ENCODE measurements at places on chromosomes 7 and 10.
A peak's percentile ranks its signal among the peaks of the same experiment; 100 is the strongest.

- no peak for DNase-seq
Observed at GRCh38 chr10:49632406-49633317, 18.8 kb downstream of the CHAT start.

DNA sequence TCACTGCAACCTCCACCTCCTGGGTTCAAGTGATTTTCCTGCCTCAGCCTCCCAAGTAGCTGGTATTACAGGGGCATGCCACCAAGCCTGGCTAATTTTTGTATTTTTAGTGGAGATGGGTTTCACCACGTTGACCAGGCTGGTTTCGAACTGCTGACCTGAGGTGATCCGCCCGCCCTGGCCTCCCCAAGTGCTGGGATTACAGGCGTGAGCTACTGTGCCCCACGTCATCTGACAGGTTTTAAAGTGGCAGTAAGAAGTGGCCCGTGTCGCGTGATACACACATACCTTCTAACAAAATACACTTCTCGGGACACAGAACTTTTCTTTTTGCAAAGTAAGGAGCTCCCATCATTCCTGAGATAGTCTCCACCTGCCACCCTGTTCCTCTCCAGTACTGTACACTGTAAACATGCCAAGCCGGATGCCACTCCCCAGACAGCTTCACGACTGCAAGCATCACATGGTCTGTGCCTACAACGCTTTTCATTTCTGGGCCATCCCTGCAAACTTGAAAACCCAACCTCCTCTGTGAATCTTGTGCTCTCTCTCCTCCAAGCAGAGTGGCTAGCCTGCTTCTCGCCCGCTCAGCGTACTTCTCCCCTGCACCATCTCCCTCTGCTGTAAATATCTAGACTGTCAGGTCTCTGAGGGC lies 256.3 kb upstream of the KLF14 start:
- no peak for DNase-seq

- no peak for DNase-seq
Observed at GRCh38 chr10:78787125-78787524, 281.6 kb upstream of the ZMIZ1 start.

DNA sequence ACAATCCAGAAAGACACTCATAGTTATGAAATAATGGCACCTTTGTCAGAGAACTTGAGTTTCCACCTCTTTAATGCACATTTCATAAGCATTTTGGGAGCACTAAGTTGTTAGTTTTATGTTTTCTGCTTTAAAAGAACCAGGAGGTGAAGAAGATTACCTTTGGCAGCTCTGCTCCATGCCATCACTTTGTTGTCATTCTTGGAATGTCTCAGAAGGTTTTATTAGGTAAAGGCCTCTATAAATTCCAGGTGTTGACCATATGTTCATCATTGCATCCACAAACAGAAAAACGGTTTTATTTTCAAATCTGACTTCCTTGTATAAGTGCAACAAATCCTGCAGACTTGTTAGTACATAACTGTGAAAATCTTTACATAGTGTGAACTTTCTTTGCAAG lies 424.8 kb downstream of the MDFIC start:
- DNase-seq, result no peak

GRCh38 chr10:110876000-110876399 lies 4.3 kb downstream of the PDCD4 start:
- no peak for DNase-seq

DNA sequence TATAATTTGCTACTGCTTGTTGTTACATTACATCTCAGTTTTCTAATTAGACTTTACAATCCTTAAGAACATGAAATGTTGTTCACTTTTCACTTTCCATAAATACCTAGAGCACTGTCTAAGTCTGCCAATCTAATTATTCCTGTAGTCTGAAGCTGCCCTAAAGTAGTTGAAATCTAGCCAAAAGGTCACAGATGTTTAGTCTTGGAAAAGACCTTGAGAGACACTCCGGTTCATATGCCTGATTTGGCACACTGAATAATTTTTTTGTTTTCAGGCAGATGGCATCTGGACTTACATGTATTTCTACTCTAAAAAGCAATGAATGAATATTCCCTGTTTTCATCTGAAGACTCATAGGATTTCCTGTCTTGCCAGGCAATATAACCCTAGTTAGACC lies 359.1 kb downstream of the ANKRD7 start:
- no peak for DNase-seq

DNA sequence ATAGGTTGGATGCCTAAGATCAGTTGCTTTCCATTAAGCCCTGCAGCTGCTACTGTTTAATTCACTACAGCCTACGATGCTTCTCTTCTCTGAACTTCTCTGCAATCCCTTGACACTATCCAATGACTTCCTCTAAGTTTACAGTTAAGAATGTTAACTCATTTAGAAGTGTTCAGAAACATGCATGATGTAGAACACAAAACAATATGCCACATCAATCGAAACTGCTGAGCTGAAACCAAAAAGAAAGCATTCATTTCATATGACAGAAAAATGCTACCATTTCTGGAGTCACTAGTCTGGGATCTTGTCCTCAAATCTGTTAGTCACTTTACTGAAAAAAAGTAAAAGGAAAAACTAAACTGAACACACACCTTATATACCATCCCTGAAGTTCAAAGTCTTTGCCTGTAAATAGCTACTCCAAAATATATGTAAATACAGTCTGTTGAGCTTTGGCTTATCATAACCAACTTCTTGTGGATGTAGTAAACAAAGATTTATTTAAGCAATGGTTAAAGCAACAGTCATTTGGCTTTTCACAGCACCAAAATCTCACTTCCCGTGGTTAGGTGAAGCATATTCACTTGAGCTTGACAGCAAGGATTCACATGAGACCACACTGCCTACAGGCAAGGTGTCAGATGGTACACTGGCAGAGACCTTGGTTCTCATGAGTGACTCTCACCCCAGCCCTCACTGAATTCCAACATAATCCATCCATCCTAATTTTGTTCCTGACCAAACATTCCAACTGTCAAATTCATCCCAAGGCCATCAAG lies 187.0 kb downstream of the PPP1R17 start:
- no peak for DNase-seq

DNA sequence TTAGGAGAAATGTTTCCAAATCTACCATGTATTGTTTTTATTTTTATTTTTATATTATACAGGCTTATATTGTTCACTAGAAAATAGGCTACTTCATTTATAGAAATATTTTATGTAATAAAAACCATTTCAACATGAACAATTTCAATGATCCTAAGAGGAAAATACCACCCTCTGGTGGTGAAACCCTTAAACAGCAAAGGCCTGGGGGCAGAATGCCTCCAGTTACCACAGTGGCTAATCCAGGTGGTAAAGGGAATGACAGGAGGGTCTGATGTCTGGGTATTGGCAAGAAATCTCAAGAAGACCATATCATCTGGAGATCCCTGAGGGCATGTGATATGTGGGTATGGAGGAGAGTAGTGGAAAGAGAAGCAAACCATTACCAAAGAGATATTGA lies 19.3 kb downstream of the MACC1 start:
- DNase-seq, result no peak

DNA sequence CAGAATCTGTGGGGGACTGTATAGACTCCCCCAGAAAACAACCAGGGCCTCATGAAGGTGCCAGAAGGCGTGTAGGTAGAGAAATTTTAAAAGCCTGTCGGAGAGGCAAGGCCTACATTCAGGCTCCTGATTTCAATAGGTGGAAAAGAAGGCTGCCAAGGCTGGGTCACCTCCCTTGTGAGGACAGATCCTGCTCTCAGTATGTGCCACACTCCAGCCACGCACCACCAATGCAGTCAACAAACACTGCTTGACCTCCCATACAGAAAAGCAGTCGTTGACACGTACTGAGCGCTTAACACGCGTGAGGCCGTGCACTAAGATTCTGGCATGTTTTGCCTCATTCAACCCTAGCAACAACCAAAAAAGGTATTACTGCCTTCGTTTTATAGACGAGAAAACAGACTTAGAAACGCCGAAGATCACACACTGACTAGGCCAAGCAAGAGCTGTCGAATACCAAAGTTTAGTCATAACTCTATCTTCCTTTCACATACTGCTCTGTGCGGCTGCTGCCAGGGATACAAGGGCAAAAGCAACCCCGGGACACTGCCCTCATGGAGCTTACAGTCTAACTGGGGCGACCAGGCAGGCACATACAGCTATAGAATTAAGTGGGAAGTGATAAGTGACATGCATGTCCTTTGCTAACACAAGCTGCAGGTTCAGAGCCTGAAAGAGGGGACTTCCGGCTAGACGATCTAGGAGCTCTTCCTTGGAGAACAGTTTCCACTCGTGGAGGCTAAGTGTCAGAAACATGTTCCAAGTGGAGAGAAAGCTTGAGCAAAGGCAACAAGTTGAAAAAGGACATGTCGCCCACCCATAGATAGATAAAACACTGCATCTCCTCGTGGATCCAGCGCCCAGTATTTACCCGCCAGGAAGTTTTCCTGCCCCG lies 797 bp upstream of the NKX2-3 start:
- DNase-seq, result no peak

- no peak for DNase-seq
Observed at GRCh38 chr10:114499630-114500190, 95.4 kb upstream of the AFAP1L2 start.

DNA sequence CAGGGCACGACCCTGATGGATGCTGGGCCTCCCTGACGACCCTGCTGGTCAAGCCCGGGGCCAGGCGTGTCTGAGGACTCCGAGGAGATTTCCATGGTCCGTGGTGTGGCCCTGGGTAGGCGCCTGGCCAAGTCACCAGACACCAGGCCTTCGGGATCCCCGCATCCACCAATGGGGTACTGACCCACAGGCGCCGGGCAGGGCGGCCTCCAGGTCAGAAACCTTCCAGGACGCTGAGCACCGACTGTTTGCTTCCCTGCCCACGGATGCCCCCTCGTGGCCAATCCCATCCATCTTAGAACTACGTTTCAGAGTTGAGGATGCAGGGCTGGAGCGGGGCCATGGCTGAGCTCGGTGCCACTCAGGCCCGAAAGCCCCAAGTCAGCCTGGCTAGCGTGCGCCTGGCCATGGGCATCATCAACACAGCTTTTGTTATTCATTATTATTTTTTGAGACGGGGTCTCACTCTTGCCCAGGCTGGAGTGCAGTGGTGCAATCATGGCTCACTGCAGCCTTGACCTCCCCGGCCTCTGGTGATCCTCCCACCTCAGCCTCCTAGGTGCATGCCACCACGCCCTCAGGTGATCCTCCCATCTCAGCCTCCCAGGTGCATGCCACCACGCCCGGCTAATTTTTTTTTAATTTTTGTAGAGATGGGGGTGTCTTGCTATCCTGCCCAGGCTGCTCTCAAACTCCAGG lies 7.1 kb upstream of the AMZ1 start:
- peak; percentile 53 for DNase-seq

GRCh38 chr7:43725251-43725650 lies 4.1 kb downstream of the COA1 start:
- no peak for DNase-seq

GRCh38 chr10:35536789-35537188 lies 68.4 kb upstream of the GJD4 start:
- no peak for DNase-seq

- peak; percentile 26 for DNase-seq
Observed at GRCh38 chr7:81688622-81689411, 81.0 kb downstream of the HGF start.

DNA sequence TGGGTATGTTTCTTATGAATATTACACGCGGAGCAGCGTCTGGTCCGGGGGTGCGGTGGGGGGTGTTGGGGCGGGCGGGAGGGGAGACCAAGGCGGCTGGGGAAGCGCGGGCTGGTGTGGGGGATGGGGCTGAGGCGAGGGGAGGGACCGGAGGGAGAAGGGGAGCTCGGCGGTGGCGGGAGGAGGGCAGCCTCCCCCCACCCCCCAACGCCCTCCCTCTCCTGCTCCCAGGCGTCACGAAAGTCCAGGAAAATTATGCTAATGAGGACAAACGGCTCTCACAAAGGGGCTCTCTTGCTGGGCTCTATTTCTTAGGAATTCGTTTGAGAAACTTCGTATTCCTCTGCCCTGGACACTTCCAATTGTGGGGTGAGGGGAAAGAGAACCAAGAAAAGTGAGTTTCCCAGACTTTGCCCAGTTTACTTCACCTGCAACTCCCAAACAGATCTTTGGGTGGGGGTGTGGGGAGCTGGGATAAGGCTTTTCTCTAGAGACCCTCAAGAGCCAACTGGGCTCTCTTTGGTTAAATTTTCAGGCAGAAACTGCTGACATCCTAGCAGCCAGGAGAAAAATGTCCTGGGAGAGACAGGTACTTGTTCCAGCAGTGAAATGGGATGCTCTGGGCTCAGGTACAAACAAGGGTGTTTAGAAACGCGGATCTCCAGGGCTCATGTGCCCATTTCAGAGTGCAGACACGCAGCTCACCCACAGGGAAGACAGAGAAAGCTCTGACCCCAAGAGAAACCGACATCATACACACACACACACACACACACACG lies 11.7 kb upstream of the HOXA2 start:
- DNase-seq, result no peak

- DNase-seq, result no peak
Observed at GRCh38 chr7:102111061-102112041, 175.3 kb upstream of the SH2B2 start.

- DNase-seq, result no peak
Observed at GRCh38 chr7:96426027-96426426, 104.1 kb upstream of the SLC25A13 start.

DNA sequence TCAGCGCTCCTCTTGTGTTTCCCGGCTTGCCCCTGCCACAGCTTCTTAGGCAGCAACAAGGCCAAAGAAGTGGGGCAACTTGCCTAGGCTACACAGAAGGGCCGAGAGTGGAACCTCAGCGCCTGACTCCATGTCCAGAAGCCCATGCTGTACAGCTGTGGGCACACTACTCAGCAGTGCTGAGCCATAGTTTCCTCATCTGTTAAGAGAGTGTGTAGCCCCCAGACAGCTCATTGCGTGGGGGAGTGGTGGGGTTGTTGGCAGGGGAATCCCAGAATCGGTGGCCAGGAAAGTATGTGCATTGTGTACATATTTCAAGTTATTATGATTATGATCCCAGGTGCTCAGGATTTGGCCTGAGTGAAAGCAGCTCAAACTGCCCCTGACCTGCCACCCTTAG lies 96.2 kb downstream of the CDH23 start:
- DNase-seq, result no peak

- no peak for DNase-seq
Observed at GRCh38 chr7:33072471-33072870, 9.9 kb upstream of the NT5C3A start.

DNA sequence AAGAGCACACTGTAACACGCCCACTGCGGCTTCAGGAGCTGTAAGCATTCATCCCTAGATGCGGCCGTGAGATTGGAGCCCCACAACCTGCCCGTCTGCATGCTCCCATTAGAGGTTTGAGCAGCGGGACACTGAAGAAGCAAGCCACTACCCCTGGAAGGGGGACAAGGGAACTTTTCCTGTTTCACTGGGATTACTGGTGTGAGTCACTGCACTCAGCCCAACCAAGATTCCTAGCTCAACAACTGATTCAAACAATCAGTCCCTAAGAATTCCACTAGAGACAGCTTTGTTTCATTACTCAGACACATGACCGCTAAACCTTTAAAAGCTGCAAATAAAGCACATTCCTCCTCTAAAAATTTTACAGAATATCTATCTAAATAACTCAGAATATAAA lies 69.8 kb downstream of the ORC5 start:
- no peak for DNase-seq

Data from NCI-H2107 (cell line).